Cardiac muscle cell (in vitro differentiated cells and primary cell): ENCODE measurements at places on chromosomes 4 and X.

DNA sequence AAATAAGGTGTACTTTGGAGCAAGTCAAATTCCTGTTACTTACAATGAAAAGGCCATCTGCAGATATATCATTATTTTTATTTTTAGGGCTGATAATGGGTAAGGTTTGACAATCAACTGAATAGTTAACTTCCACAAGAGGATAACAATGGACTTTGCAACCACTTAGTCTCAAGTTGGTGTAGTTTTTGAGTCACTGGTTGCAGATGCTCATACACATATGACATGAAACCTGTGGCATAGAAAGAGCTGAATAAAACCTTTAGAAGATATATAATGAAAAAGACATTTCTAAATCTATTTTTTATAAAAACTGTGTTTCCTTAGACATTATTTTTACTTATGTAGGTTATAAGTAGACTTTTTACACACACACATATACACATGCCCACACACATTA, 2110.9 kb downstream of the PCDH7 start:
- no peak for DNase-seq

DNA sequence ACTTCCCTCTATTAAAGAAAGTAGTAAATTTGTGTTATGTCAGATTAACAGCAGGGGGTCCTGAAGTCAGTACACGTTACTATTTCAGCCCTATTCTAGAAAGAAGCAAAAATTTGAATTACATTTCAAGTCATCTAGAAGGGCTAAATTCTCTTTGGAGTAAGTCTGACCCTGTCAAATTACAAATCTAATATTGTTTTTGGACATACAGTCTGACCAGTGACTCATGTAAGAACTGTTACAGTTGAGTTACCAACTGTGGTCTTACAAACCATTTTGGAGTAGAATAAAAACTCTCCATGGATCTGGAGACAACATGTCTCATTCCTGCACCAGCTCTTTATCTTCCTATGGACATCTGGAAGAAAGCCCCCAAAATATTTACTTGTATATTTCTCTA, 36.0 kb upstream of the GYPA start:
- no peak for DNase-seq

GRCh38 chr4:103095080-103095479, 4.6 kb downstream of the BDH2 start:
- no peak for DNase-seq

- peak; percentile 39 for DNase-seq
These were observed 689 bp downstream of the METAP1 start for GRCh38 chr4:98996056-98996764.
